MM.1S (cell line): ENCODE measurements at places on chromosomes 4 and X.

DNA sequence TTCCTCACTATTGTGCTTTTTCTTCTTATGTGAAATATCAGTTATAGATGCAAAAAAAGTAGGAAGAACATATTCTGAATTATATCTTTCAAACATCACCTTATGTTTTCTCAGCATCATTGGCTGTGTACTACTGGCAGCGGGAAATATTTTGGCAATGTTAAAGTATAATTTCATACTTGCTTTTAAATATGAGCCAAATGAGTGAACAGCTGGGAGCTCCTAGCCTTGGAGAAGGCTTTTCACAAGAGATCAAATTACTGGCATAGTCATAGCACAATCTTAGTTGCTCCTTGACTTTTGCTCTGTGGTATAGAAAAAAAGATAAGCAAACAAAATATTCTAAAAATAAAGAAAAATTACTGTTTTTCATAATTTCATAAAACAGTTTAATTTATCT is 1575.8 kb upstream of the PABPC4L start:
- no peak overlapping the region for H3K4me3 ChIP-seq
- no peaks in the 10 kb centered on the region for H3K36me3 ChIP-seq
- no peak for DNase-seq
- no peak overlapping the region for H3K27ac ChIP-seq
- no peaks in the 10 kb centered on the region for H3K4me1 ChIP-seq

DNA sequence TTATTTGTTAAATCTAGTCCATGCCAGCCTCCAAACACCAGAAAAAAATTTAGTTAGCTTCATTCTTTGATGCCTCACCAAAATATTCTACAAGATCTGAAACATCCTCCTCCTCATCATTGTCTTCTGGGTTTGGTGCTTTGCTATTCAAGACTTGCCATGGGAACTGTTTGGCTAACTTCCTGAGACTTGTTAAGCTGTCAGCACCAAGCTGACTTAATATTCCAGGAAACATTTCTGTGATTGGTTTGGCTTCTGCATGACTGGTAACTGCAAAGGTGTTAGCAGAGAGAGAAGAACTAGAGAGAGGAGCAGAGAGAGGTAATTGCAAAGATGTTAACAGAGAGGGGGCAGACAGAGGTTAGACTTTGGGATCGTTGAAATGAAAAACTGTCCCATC is 101.3 kb downstream of the PALLD start:
- H3K36me3 ChIP-seq: no peaks in the 10 kb centered on the region
- no peak overlapping the region for H3K27ac ChIP-seq
- DNase-seq: no peak

- no peaks in the 10 kb centered on the region for H3K36me3 ChIP-seq
- no peak overlapping the region for H3K27ac ChIP-seq
- no peak overlapping the region for H3K4me3 ChIP-seq
- DNase-seq: no peak
- H3K4me1 ChIP-seq: peaks cover 31% of the 10 kb centered on the region
- no peaks in the 10 kb centered on the region for H3K27me3 ChIP-seq
Observed at GRCh38 chr4:24956091-24956490, 43.2 kb upstream of the CCDC149 start.

DNA sequence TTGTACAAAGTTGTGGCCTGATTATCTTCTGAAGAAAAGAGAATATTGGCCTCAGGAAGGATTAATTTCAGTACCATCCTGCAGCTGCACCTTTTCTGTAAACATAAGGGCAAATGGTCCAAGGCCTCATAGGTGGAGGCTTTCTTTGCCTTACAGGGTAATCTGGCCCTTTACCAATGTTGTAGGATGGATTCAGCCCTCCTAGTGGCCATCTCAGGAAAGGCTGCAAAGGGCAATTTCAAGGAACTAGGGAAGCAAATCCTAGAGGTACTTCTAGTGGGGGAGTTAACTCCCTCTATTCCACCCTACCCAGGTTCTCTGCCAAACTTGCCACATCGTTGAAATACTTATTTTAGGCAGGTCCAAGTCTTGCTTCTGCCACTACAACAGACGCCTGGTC is 57.6 kb downstream of the UGT2B11 start:
- H3K4me3 ChIP-seq: no peak overlapping the region
- H3K27ac ChIP-seq: no peak overlapping the region
- H3K27me3 ChIP-seq: no peaks in the 10 kb centered on the region
- H3K4me1 ChIP-seq: no peaks in the 10 kb centered on the region
- no peaks in the 10 kb centered on the region for H3K36me3 ChIP-seq
- no peak for DNase-seq

- H3K4me1 ChIP-seq: peaks cover 14% of the 10 kb centered on the region; the same call in 1 of the 2 replicates
- no peaks in the 10 kb centered on the region for H3K36me3 ChIP-seq
- H3K27me3 ChIP-seq: no peaks in the 10 kb centered on the region
- DNase-seq: peak; percentile 21
Observed at GRCh38 chr4:107006218-107006617, 29.9 kb downstream of the DKK2 start.

GRCh38 chr4:39559626-39560025 is 32.4 kb upstream of the UGDH start:
- no peak overlapping the region for H3K4me3 ChIP-seq
- H3K27me3 ChIP-seq: no peaks in the 10 kb centered on the region
- H3K36me3 ChIP-seq: no peaks in the 10 kb centered on the region
- no peak overlapping the region for H3K27ac ChIP-seq
- no peak for DNase-seq
- H3K4me1 ChIP-seq: no peaks in the 10 kb centered on the region

GRCh38 chr4:83860200-83860599 is 324.3 kb downstream of the GPAT3 start:
- H3K4me1 ChIP-seq: no peaks in the 10 kb centered on the region
- no peaks in the 10 kb centered on the region for H3K36me3 ChIP-seq
- no peak overlapping the region for H3K4me3 ChIP-seq
- H3K27ac ChIP-seq: no peak overlapping the region
- no peaks in the 10 kb centered on the region for H3K27me3 ChIP-seq
- no peak for DNase-seq

DNA sequence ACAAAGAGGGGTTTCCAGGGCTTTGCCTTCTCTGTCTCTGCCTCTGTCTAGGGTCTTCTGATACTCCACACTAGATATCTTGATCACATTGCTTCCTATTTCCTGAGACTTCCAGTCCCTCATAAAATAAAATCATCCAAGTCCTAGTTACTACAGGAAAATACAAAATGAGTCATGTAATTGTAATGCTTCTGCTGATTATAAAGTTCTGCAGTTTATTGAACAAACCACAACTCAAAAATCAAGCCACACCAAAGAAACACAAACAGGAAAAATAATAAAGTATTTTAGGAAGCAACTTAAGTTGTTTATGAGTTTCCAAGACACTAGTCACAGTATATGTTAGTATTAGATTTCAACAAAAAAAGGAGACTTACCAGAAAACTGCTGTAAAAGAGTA is 695.1 kb upstream of the GALNTL6 start:
- no peaks in the 10 kb centered on the region for H3K27me3 ChIP-seq
- no peak overlapping the region for H3K27ac ChIP-seq
- no peaks in the 10 kb centered on the region for H3K36me3 ChIP-seq
- no peak for DNase-seq
- no peak overlapping the region for H3K4me3 ChIP-seq

GRCh38 chr4:86791126-86791525 is 58.1 kb downstream of the SLC10A6 start:
- no peak overlapping the region for H3K4me3 ChIP-seq
- no peak overlapping the region for H3K27ac ChIP-seq
- H3K4me1 ChIP-seq: no peaks in the 10 kb centered on the region
- no peaks in the 10 kb centered on the region for H3K36me3 ChIP-seq
- no peak for DNase-seq
- H3K27me3 ChIP-seq: no peaks in the 10 kb centered on the region

DNA sequence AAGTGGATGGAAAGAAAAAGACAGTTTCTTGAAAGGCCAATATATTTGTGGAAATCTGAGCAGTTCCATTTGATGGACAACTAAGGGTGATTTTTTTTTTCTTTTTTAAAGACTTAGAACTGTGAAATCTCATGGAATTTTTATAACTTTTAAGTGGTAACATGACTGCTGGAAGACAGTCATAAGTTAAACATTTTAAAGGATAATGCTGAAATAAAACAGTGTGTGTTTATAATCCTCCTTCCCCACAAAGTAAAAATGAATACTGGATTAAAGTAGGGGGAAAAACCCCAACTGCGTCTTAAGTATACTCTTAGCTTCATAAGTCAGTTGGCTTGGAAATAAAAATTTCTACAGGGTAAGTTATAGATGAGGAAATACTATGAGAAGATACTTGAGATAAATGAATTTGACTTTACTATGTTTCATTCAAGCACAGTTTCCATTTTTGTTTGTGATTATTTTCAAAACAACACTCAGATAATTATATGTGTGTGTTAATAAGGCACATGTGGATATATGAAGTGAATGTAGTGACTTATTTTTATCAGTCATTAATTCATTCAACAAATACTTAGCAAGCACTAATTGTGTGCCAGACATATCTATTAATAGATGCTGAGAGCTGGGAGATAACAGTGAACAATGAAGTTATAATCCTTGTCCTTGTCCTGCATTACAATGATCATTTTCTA is 129.2 kb upstream of the ETNPPL start:
- H3K36me3 ChIP-seq: no peaks in the 10 kb centered on the region
- no peak overlapping the region for H3K27ac ChIP-seq
- H3K4me3 ChIP-seq: no peak overlapping the region
- no peaks in the 10 kb centered on the region for H3K4me1 ChIP-seq

GRCh38 chr4:64340218-64341110 is 68.8 kb downstream of the TECRL start:
- H3K4me1 ChIP-seq: no peaks in the 10 kb centered on the region
- H3K27ac ChIP-seq: no peak overlapping the region
- no peaks in the 10 kb centered on the region for H3K36me3 ChIP-seq
- H3K27me3 ChIP-seq: no peaks in the 10 kb centered on the region
- no peak overlapping the region for H3K4me3 ChIP-seq

DNA sequence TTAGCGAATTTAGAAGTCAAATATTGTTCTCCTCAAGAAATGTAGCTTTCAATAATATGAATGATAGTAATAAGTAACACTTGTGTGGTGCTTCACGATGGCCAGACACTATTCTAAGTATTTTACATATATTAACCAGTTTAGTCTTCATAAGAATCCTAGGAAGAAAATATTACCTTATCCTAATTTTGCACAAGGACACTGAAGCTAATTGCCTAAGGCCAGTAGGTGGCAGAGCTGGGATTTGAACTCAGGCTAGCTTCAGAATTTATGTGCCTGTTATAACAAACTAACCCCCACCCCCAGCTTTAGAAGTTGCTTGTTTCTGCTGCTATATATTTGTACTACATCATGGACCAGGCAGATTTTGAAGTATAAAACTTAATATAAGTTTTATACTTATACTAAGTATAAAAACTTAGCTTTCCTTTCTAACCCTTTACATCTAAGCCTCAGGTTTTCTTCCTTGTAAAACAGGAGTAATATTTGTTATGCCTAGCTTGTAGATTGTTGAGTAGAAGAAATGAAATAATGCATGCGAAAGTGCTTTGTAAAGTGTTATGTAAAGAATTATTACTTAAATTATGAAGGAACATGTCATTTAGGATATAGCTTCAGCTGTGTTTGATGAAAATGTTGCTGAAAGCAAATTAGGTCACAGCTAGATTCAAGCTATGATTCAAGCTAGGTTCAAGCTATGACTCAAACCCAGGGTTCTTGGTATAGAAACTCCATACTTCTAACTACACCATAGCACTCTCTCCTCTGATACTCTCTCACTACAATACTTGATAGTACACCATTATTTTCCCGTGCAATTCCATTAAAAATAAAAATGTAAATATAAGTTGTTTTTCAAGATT is 4.2 kb upstream of the CDS1 start:
- DNase-seq: peak; percentile 41
- peaks cover 4% of the 10 kb centered on the region; the same call in 1 of the 2 replicates for H3K4me1 ChIP-seq
- no peaks in the 10 kb centered on the region for H3K36me3 ChIP-seq
- H3K27ac ChIP-seq: no peak overlapping the region
